AG20443 (cell line): ENCODE measurements at places on chromosomes 2 and 18.
A peak's percentile ranks its signal among the peaks of the same experiment; 100 is the strongest.

- DNase-seq = peak; percentile 59
These were observed 144.7 kb downstream of the PMAIP1 start for GRCh38 chr18:60044290-60045006.

- DNase-seq = no peak
These were observed 59.4 kb upstream of the SIX2 start for GRCh38 chr2:45068571-45069140.

GRCh38 chr18:46536215-46536874, 120.7 kb downstream of the LOXHD1 start:
- no peak for DNase-seq

GRCh38 chr2:127695491-127696472, 5.5 kb upstream of the SFT2D3 start:
- peak; percentile 66 for DNase-seq

GRCh38 chr18:31792580-31792911, 31.9 kb upstream of the SLC25A52 start:
- DNase-seq = no peak

- no peak for DNase-seq
These were observed 55.6 kb downstream of the MRPL35 start for GRCh38 chr2:86254576-86255538.

DNA sequence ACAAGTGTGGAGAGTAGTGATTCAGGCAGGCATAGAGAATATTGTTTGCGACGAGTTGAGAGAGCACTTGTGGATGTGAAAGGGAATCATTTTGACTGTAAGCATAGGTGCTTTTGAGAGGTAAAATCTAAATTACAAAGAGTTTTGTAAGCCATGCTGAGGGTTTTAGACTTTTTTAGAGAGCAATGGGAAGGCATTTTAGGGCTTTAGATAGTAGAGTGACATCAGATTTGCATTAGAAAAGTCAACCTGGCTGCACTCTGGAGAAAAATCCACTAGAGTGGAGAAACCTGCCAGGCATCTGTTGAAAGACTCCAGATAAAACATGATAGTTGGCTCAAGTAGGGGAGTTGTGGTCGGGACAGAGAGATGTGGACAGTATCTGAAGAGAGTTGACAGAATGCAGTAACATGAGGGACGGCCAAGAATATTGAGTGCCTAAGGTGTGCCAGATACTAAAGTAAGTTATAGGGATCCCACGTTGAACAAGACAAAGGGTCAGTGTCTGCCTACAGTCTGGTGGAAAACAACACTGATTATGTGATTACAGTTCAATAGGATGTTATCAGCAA, 91.7 kb upstream of the MYO3B start:
- DNase-seq = no peak

GRCh38 chr2:43239981-43240765, 13.8 kb upstream of the ZFP36L2 start:
- DNase-seq = no peak

DNA sequence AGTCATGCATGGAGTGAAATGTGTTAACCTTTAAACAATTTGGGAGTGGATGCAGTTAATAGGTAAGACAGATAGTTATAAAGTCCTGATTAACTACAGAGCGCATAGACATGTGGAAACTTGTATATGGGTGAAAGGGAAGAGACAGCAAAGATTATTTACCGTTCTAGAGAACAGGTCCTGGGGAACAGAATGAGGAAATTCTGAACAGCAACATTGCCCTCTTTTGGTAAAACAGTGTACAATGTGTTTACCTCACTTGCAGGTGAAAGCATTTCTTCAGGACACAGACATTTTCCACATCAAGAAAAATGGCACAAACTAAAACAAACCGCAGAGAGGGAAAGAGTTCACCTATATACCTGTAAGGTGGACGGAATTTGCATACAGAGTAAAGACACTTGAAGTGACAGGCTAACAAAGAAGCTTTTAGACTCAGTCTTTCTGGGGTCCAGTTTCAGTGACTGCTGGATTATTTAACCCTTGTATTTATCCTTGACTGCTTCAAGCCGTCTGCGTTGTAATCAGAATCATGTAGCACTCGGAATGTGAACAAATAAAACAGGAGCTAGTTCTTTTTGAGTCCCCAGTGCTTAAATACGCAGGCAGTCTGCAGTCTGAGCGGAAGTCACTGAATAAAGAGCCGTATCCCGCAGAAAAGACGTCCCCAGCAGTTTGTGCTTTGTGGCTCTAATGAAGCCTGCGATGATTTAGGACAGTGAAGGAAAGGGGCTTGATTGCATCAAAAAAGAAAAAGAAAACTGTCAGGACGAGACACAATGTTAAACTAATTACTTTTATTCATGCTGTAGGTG, 364.8 kb upstream of the GALNT5 start:
- peak; percentile 21 for DNase-seq

DNA sequence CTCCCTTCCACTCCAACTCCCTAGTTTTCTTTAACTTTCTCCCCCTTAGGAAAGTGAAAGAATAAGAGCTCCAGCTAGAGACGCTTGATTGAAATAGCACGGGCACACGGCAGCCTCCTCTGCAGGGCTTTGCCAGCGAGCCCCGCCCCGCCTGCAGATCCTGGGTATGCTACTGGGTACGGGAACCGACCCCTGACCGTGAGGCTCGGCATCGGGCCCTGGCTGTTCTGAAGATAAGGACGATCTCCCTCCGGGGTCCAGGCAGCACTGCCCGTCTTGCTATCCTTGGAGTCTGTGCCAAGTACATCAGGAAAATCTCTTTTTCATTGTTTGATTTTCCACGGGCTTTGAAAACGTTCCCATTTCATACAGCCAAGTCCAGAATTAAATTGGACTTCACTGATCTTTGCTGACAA, 284.5 kb downstream of the MTX2 start:
- DNase-seq = peak; percentile 72

GRCh38 chr2:25756536-25756935, 83.2 kb upstream of the DTNB start:
- no peak for DNase-seq

- no peak for DNase-seq
These were observed 22.0 kb downstream of the FAM98A start for GRCh38 chr2:33577084-33577483.

GRCh38 chr2:142853912-142854311, 23.6 kb upstream of the KYNU start:
- no peak for DNase-seq

GRCh38 chr2:152097290-152097800, 1.5 kb downstream of the CACNB4 start:
- DNase-seq = peak; percentile 52

GRCh38 chr18:56115071-56116015, 523.0 kb downstream of the TXNL1 start:
- no peak for DNase-seq

GRCh38 chr18:61388010-61388409, 54.8 kb downstream of the CDH20 start:
- peak; percentile 22 for DNase-seq

DNA sequence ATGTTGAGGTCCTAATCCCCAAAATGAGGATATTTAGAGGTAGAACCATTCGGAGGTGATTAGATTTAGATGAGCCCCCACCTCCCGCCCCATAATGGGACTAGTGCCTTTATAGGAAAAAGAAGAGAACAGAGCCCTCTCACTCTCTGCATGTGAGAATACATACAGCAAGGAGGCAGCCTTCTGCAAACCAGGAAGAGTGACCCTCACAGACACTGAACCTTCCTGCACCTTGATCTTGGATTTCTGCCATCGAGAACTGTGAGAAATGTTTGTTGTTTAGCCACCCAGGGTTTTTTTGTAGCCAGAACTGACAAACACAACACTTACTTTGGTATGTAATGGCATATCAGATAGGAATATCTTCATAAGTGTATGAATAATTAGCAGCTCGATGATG, 83.7 kb downstream of the XIRP2 start:
- no peak for DNase-seq

- peak; percentile 27 for DNase-seq
These were observed 745 bp downstream of the MSH2 start for GRCh38 chr2:47403609-47404193.

DNA sequence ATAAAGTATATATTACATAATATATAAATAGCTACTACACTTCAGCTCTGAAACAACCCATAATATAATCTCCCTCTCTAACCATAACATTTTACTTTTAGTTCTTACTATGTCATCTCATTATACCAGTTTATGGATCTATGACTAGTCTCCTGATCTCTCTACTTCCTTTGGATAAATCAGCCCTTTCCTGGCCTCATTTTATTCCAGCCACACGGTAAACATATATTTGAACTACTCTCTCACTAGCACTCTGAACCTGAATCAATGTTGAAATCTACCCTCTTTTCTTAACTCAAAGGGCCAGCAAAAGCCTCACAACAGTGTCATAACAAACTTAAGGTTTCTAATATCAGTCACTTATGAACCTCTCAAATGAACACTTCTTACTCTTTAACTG, 62.6 kb downstream of the BAZ2B start:
- DNase-seq = no peak

DNA sequence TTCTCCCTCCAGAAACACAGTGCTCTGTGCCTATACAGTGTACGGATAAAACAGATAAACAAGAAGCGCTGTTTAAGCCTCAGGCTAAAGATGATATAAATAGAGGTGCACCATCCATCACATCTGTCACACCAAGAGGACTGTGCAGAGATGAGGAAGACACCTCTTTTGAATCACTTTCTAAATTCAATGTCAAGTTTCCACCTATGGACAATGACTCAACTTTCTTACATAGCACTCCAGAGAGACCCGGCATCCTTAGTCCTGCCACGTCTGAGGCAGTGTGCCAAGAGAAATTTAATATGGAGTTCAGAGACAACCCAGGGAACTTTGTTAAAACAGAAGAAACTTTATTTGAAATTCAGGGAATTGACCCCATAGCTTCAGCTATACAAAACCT, 70.7 kb downstream of the TANK start:
- no peak for DNase-seq

- no peak for DNase-seq
These were observed 5.4 kb downstream of the NBAS start for GRCh38 chr2:15555760-15556193.

DNA sequence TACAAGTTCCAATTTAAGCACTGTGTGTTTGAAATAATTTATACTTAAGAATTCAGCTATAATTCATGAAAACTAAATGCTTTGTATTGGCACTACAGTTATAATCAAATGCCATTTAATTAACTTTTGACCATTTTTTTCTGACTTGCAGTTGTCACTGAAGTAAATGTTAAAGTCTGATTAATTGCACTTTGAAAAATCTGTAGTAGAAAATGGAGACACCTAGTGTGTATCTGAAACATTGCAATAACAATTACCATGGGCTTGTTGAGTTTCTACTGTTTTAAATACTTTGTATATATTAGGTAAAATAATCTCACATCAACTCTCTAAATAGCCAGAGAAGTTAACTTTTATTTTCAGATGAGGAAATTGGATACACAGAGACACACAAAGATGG, 458.6 kb upstream of the FSIP2 start:
- DNase-seq = no peak

GRCh38 chr2:231991664-231992063, 30.2 kb downstream of the DIS3L2 start:
- DNase-seq = no peak
